Adrenal gland (tissue), 19 donors: ENCODE measurements at places on chromosomes 4 and X.

GRCh38 chrX:67545036-67545821 lies 1.4 kb downstream of the AR start:
- H3K27ac ChIP-seq, result no peak overlapping the region
- H3K36me3 ChIP-seq, result no peaks in the 10 kb centered on the region
- peaks cover 38% of the 10 kb centered on the region for H3K27me3 ChIP-seq
- no peak overlapping the region for H3K4me3 ChIP-seq
- H3K4me1 ChIP-seq, result no peaks in the 10 kb centered on the region
- DNase-seq, result peak; percentile 16

DNA sequence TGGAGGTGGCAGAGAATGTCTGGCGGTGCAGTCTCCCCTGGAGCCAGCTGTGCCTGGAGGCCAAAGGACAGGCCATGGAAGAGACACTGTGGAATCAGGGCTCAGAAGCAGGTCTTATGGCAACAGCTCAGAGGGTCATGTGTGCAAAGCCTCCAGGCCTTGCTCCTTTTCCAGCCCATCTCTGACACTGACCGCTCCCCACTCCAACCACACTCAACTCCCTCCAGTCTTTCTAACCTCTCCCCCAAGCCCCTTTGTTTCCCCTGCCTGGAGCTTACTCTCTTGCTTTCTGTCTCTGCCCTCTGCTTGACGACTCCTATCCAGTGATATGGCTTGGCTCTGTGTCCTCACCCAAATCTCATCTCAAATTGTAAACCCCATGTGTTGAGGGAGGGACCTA lies 34.2 kb upstream of the CRMP1 start:
- H3K27me3 ChIP-seq, result peaks cover 1% of the 10 kb centered on the region
- no peak for DNase-seq

DNA sequence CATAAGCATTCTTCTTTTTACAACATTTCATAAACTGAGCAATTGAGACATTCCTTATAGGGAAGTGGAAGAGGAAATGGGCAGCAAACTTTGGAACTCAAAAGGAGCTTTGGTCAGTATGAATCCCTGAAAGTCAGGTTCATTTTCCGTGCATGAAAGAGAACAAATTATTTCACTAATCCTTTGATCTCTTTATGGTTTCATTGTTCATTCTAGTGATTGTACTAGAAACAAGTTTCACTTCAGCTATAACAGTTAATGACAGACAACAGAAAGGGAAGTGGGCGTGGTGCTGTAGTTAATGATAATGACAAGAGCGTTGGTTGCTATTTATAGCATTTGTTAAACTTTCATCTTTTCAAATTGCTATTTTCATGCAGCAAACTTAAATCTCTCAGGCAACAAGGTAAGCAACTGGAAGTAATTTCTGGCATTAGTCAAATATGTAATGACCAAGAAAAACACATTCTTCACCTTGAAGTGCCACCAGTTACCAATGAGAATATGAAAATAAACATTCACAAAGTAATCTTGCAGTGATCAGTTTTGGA lies 98.4 kb downstream of the AREG start:
- peaks cover 6% of the 10 kb centered on the region for H3K4me1 ChIP-seq
- H3K36me3 ChIP-seq, result no peaks in the 10 kb centered on the region
- H3K27me3 ChIP-seq, result no peaks in the 10 kb centered on the region
- DNase-seq, result no peak
- H3K4me3 ChIP-seq, result no peak overlapping the region

DNA sequence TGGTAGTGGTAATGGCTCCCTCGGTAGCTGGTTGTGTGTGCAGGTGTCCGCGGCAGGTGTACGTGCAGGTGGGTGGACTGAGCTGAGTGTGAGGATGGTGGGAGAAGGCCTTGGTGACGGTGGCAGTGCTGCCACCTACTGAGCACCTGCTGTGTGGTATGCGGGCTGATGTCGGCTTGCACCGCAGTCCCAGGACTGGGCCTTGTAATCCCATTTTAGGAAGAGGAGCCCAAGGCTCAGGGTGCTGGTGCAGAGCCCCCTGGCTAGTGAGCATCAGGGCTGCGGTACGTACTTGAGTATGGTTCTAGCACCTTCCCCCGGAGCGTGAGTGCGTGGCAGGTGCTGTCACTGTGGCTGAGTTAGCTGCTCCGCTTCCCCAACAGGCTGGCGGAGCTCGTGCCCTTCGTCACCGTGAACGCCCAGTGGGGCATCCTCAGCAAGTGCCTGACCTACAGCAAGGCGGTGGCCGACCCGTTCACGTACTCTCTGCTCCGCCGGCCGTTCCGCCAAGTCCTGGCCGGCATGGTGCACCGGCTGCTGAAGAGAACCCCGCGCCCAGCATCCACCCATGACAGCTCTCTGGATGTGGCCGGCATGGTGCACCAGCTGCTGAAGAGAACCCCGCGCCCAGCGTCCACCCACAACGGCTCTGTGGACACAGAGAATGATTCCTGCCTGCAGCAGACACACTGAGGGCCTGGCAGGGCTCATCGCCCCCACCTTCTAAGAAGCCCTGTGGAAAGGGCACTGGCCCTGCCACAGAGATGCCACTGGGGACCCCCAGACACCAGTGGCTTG lies 5.7 kb upstream of the CPZ start:
- no peak overlapping the region for H3K27ac ChIP-seq
- H3K36me3 ChIP-seq, result no peaks in the 10 kb centered on the region

DNA sequence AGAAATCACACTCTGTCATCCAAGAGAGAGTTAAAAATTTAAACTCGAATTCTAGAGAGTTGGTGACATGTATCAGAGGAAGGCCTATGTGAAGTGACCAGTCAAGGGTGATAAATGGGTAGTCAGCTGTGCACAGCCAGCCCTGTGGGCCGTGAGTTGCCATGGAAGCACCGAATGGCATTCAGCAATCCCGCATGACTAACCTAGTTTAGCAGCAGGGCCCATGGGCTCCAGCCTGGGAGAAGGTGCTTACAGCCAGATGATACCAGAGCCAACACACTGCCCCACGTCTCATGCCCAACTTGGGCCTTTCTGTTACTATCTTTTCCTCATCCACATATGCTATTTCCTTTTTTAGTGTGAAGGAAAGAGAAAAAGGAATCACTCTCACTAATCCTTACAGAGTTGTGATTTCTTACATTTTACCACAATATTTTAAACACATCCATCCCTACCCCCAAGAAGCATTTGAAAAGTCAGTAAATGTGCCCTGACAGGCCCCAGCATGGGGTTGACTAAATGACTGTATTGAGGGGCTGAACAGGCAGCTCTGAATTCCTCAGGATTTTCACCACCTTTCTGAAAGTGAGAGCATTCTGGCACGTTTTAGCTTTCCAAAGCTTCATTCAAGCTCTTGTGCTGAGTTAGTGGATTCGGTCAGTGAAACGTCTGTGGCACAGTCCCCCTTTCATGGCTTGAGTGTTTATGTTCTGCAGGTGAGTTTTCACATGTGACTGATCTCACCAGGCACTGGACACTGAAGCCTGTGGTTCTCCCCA lies 104.2 kb downstream of the AFF1 start:
- no peak overlapping the region for H3K4me3 ChIP-seq
- H3K36me3 ChIP-seq, result no peaks in the 10 kb centered on the region
- no peaks in the 10 kb centered on the region for H3K27me3 ChIP-seq
- peaks cover 65% of the 10 kb centered on the region for H3K4me1 ChIP-seq
- H3K27ac ChIP-seq, result peak overlapping the region; percentile 70

DNA sequence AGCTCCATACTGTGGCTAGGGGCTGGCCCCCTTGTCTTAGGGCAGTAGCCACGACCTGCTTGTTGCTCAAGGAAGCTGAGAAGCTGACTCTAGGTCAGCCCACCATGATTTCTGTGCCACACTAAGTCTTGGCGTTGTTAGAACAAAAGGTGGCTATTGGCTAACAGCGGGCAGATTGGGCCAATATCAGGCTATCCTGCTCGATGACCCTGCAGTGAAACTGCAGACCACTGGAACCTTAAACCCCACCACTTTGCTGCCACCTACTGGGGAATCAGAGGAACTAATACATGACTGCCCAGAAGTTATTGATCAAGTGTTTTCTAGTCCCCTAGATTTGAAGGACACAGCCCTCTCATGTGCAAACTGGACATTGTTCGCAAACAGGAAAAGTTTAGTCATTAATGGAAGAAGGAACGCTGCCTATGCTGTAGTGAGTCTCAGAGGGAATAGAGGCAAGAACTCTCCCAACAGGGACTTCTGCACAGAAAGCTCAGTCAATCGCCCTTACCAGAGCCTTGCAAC lies 17.0 kb upstream of the PAPSS1 start:
- H3K4me3 ChIP-seq, result no peak overlapping the region
- H3K36me3 ChIP-seq, result no peaks in the 10 kb centered on the region
- no peak overlapping the region for H3K27ac ChIP-seq

- no peak overlapping the region for H3K27ac ChIP-seq
- peaks cover 10% of the 10 kb centered on the region for H3K27me3 ChIP-seq
- H3K4me3 ChIP-seq, result no peak overlapping the region
- no peaks in the 10 kb centered on the region for H3K36me3 ChIP-seq
Observed at GRCh38 chrX:132001127-132001526, 22.0 kb upstream of the STK26 start.

GRCh38 chrX:9501362-9501761 lies 36.5 kb downstream of the TBL1X start:
- no peak overlapping the region for H3K4me3 ChIP-seq
- H3K27ac ChIP-seq, result no peak overlapping the region

DNA sequence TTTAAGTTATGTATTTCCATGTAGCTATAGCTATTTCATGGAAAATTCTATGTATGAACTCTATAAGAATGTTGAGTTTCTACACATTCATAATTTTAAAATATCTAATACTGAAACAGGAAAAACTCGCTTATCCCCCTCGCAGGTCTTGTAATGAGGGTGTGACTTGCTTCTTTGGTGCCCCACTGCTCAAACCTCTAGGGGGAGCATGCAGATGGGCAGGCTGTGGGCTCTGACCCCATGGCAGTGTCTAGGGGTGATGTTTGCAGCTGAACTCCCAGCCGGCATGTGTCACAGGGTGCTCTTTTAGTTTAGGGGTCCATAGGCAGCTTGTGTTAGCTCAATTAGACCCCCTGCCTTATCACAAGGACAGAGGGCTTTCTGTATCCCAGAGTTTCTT lies 1825.7 kb upstream of the ADGRL3 start:
- H3K27me3 ChIP-seq, result no peaks in the 10 kb centered on the region
- H3K4me3 ChIP-seq, result no peak overlapping the region
- H3K27ac ChIP-seq, result no peak overlapping the region

- no peaks in the 10 kb centered on the region for H3K27me3 ChIP-seq
- DNase-seq, result no peak
- no peak overlapping the region for H3K27ac ChIP-seq
- H3K4me3 ChIP-seq, result no peak overlapping the region
- H3K4me1 ChIP-seq, result peaks cover 11% of the 10 kb centered on the region
Observed at GRCh38 chrX:1207496-1208025, 4.9 kb downstream of the CRLF2 start.

GRCh38 chrX:142593361-142593862 lies 388.3 kb upstream of the MAGEC2 start:
- no peak overlapping the region for H3K4me3 ChIP-seq
- no peak for DNase-seq
- H3K27me3 ChIP-seq, result no peaks in the 10 kb centered on the region
- no peaks in the 10 kb centered on the region for H3K4me1 ChIP-seq
- H3K36me3 ChIP-seq, result no peaks in the 10 kb centered on the region
- no peak overlapping the region for H3K27ac ChIP-seq

GRCh38 chr4:38865445-38865844 lies 2.2 kb upstream of the FAM114A1 start:
- no peak overlapping the region for H3K4me3 ChIP-seq
- no peak for DNase-seq
- no peak overlapping the region for H3K27ac ChIP-seq
- H3K27me3 ChIP-seq, result no peaks in the 10 kb centered on the region
- H3K36me3 ChIP-seq, result no peaks in the 10 kb centered on the region
- H3K4me1 ChIP-seq, result peaks cover 18% of the 10 kb centered on the region

GRCh38 chrX:102652031-102652688 lies 877 bp downstream of the GPRASP1 start:
- no peaks in the 10 kb centered on the region for H3K36me3 ChIP-seq
- no peaks in the 10 kb centered on the region for H3K4me1 ChIP-seq
- H3K27ac ChIP-seq, result peak overlapping the region; percentile 82
- DNase-seq, result peak; percentile 68
- H3K27me3 ChIP-seq, result no peaks in the 10 kb centered on the region

- H3K4me3 ChIP-seq, result no peak overlapping the region
- no peaks in the 10 kb centered on the region for H3K36me3 ChIP-seq
- H3K27ac ChIP-seq, result no peak overlapping the region
- no peak for DNase-seq
- no peaks in the 10 kb centered on the region for H3K4me1 ChIP-seq
Observed at GRCh38 chr4:112423591-112423990, 92.4 kb downstream of the NEUROG2 start.

DNA sequence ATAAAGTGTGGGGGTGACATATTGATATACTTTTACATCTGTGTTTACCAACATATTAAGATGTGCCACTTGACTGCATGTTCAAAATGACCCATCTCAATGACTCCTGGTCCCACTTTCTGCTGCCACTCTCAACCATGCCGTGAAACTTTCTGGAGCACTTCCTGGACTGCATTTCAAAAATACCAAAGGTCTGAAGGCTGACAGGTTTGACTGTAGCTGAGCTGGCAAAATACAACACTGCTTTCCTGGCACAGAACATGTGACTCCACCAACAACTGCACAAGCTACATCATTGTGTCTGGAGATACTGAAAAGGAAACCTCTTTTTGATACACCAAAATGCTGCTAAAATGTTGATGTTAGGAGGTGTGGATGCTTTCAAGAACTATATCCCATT lies 184.8 kb downstream of the UNC5C start:
- H3K27ac ChIP-seq, result no peak overlapping the region
- H3K4me1 ChIP-seq, result peaks cover 50% of the 10 kb centered on the region
- no peaks in the 10 kb centered on the region for H3K27me3 ChIP-seq
- no peak overlapping the region for H3K4me3 ChIP-seq
- DNase-seq, result no peak
- no peaks in the 10 kb centered on the region for H3K36me3 ChIP-seq

DNA sequence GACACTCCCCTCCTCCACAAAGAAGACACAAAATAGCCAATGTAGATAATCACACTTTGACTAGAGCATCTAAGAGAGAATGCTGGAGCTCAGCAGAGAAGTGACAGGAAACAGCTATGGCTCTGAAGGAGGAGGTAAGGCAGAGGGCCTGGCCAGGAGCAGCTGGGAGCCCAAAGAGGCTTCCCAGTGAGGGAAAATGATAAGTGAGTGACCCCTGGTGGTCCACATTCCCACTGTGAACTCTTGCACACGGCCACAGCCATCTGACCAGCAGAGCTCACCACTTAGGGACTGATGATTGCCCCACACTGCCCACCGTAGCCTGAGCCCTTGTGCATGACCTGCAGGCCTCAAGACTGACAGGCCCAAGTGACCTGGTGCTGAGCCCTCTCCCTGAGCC lies 162.7 kb upstream of the GALNTL6 start:
- H3K4me1 ChIP-seq, result no peaks in the 10 kb centered on the region
- no peak overlapping the region for H3K4me3 ChIP-seq
- no peaks in the 10 kb centered on the region for H3K36me3 ChIP-seq
- no peak overlapping the region for H3K27ac ChIP-seq

GRCh38 chr4:119675391-119675790 lies 46.8 kb upstream of the PDE5A start:
- no peaks in the 10 kb centered on the region for H3K36me3 ChIP-seq
- H3K4me3 ChIP-seq, result no peak overlapping the region
- no peak for DNase-seq

DNA sequence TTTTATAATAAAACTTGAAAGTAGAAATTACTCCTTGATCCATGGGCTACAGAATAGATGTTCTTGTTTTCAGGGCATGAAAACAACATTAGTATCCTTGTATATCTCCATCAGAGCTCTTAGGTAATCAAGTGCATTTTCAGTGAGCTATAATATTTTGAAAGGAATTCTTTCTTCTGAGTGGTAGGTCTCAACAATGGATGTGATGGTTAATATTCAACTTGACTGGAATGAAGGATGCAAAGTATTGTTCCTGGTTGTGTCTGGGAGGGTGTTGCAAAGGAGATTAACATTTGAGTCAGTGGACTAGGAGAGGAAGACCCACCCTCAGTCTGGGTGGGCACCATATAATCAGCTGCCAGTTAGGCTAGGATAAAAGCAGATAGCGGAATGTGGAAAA lies 100.1 kb downstream of the LCORL start:
- H3K4me3 ChIP-seq, result no peak overlapping the region
- H3K4me1 ChIP-seq, result no peaks in the 10 kb centered on the region
- no peak overlapping the region for H3K27ac ChIP-seq
- DNase-seq, result no peak
